ENCODE measurements at places on chromosomes 5 and 9. TPM values are rescaled to one million over a fixed set of nuclear protein-coding genes. Genes with fewer than 3 reads are reported as not detected.

PHF19 gene
- 86.2 TPM for total RNA-seq

REEP2 gene
- 22.0 TPM for total RNA-seq

ISL1 gene
- not detected for total RNA-seq

ARRDC1 gene
- total RNA-seq = 21.9 TPM

KIF20A gene
- total RNA-seq = 103 TPM

CDKN2A gene
- 5.7 TPM for total RNA-seq

CDH12 gene
- not detected for total RNA-seq

MSMP gene
- total RNA-seq = not detected

TRIM41 gene
- 12.2 TPM for total RNA-seq

CNTNAP3 gene
- total RNA-seq = 2.9 TPM

NR2F1-AS1 gene
- total RNA-seq = 8.4 TPM

Measured in bronchus fibroblast of lung (primary cell).